ENCODE measurements at places on chromosomes 2 and 18.

DNA sequence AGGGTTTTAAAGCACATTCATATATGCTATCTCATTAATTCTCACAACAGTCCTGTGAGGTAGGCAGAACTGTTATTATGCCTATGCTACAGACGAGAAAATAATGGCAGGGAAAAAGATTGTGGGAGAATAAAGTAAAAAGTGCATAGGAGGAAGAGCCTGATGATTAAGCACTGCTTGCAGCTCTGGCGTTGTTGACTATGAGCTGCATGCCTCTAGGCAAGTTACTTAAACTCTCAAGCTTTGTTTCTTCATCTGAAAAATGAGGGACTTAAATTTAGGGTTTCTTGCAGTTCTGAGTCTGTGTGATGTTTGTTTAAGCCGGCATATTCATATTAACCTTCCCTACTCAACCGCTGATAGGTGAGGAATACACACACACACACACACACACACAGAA lies 51.6 kb upstream of the RAPH1 start:
- DNase-seq: peak; percentile 85

DNA sequence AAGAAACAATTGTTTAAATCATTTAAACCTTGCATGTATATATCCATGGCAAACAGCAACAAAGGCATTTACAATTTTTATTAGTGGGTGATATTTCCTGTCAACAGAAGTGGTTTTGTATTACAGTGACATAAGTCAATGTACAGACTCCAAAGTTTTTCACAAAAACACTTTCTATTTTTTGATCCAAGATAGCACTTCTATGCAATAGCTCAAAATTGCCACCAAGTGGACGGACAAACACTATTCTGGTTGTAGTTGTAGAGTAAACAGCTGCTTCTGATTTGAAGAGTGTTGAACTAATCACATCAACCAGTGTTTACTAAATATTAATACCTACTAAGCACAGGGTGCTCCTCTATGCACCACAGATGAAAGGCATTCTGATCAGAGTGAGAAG lies 421.4 kb downstream of the NCKAP5 start:
- no peak for DNase-seq

- peak; percentile 73 for DNase-seq
Observed at GRCh38 chr2:219570194-219570923, 980 bp downstream of the OBSL1 start.

- no peak for DNase-seq
Observed at GRCh38 chr2:105933906-105934305, 189.2 kb downstream of the NCK2 start.

GRCh38 chr2:240479111-240479501 lies 43.6 kb downstream of the GPC1 start:
- DNase-seq: no peak

DNA sequence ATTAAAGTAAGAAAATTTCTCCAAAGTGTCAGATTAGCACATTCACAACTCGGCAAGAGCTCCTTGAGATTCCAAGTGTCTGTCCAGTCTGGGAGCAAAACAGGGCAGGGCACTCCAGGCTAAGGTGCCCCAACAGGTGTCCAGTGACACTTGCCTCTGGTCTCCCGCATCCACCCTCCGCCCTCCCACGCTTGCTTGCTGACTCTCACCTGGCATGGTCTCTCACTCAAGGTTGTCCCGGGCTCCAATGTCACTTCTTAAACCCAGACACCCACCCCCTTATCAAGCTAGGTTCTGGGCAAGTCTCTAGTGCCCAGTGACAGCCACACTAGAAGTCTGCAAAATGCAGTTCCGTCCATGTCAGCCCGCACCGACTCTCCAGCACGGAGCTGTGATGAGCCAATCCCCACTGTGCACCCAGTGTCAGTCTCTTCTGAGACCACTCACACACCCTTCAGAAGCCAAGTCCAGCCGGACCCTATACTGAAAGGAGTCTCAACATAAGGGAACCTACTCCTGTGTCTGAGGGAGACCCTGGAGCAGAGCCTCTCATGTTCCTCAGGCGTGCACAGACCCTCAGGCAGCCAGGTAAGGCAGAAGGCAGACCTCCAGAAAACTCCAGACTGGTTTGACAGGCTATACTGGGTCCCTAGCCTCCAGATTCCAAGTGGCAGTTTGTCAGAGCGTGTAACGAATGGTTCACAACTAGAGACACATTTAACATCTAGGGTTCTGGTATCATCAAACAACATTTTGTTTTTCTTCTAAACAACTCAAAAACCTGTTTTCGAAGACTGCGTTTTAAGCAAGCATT lies 45.6 kb downstream of the HDLBP start:
- peak; percentile 46 for DNase-seq

GRCh38 chr2:238912228-238912915 lies 64.5 kb downstream of the TWIST2 start:
- DNase-seq: peak; percentile 25

GRCh38 chr2:162011706-162012564 lies 62.1 kb downstream of the DPP4 start:
- DNase-seq: no peak
